ENCODE measurements at places on chromosomes 16 and 17.

- no peak for DNase-seq
Measured at GRCh38 chr16:64513871-64514270, 608.0 kb downstream of the CDH11 start.

DNA sequence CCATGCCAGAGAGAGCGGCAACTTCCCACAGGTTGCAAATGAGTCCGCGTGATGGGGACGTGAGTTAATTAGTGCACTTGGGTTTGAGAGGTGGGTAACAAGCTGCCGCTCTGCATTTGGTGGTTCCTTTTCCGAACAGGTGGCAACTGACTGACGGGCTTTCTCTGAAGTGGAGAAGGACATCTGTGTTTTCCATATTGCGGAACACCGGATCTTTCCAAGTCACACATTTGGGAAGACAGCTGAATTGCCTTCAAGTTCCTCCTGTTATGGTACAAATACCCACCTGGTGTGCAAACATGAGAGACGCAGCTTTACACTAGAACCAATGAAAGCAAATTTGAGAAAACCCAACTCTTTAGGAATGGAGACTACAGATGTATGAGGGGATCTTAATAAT is 451.3 kb upstream of the ZFHX3 start:
- DNase-seq, result no peak

GRCh38 chr17:18008496-18009268 is 30.3 kb downstream of the ATPAF2 start:
- no peak for DNase-seq

GRCh38 chr16:85126705-85127378 is 14.6 kb upstream of the CIBAR2 start:
- peak; percentile 92 for DNase-seq

GRCh38 chr16:66451548-66451947 is 24.5 kb downstream of the BEAN1 start:
- DNase-seq, result no peak

Data from left hindlimb (tissue), 1 donor.